Activated gamma-delta T cell treated with Interleukin-2 at 50 U/mL for 16 hours (primary cell): ENCODE measurements at places on chromosomes 4 and X.

DNA sequence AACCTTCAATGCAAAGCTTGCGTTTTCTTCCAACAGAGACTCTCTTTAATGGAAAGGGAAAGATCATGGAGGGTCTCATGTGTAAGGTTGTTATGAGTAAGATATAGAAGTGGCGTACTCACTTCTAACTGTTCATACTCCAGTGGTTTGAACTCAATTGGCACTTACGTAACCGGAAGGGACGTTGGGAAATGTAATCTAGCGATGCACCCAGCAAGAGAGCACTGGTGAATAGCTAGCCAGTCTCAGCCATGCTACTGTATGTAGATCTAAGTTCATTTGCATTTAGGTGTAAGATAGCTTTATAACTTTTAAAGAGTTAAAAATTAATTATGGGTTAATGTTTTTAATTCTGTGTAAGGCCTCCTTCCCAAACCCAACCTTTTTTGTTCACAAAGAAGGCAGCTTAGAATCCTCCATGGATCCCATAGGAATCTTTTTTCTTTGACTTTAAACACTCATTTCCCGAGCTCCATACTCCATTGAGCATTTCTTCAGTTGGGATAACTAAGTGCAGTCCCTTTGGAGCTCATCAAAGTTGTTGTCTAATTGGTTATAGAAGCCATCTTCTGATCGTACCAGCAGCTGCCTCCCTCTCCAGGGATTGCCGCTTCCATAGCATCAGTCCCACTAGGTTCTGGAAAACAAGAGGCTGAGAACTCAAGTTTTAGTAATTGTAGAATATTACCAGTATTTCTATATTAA is 191.1 kb downstream of the RAPGEF2 start:
- no peak for DNase-seq

DNA sequence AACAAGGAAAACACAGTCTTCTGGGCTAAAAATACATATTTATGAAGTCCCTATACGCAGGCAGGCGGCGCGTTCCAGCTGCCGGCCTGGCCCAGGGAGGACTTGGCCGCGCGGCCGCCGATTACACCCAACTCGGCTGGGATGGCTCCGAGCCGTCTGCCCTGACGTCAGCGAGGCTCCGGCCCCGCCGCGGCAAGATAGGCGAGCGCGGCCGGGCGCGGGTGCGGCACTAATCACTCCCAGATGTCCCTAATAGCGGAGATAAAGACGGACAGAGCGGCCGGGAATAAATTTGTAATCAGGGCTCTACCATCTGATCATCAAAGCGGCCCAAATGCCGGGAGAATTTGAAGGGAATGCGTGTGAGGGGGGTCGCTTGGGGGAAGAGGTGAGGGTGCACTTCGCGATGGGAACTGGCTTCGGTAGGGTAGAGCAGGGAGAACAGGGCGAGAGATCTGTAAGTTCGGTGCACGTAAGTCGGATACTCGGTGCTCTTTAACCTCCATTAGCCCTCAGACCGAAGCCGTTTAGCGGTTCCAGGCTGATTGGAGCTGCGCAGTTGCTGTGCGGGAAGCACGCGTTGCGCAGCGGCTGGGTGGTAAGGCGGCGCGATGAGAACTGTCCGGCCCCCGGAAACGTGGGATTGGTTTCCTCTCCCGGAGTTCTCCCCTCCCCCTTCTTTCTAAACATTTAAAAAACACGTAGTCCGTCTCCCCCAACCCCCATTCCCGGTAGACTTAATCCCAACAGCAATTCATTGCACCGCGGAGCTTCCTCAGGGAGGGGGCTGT is 7.7 kb downstream of the HAND2 start:
- DNase-seq, result no peak

DNA sequence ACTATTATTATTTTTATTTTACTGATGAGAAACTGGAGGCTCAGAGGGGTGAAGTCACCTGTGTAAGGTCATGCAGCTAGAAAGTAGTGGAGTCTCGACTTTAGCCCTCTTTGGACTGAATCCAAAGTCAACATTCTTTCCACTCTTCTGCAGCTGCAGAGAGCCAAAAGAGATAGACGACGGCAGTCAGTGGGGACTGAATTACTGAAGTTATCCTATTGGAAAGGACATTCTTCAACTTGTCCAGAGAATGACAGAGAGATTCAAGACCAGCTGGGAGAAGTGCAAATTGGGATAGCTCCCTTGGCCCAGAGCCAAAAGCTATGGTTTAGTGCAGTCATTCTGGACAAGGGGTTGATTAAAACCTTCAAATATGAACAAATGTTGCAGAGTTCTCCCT is 42.5 kb downstream of the VGLL1 start:
- DNase-seq, result no peak

DNA sequence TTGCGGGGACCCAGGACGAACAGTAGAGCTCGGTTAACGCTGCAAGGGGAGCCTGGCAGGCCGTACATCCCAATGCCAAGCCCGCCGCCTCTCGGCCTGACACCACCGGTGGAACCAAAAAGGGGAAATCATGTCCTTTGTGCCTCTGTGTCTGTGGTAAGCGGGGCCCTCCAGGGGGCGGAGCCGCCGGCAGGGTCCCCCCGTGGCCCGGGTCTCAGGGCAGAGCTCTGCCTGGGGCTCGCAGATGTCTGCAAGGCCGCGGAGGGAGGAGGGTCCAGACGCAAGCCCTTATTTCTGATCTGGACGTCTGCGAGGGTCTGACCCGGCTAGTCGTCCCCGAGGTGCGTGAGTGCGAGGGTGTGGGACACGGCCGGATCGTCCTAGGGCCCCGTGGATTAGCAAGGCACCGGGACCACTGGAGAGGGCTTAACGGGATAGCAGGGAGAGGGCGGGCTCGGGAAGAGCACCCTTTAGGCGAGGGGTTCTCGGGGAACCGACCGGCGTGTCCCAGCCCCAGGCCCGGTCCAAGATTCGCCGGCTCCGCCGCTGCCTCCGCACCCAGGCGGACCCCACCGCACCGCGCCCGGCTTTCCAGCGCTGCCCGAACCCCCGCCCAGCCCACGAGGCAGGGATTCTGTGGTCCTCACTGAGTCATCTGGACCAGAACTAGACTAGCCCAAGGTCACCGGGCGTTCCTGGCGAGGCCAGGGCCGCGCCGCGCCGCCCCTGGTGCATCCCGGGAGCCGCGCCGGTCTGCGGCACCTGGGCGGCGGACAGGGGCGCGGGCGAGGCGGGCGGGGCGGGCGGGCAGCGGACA is 863 bp upstream of the FAM193A start:
- peak; percentile 34 for DNase-seq

DNA sequence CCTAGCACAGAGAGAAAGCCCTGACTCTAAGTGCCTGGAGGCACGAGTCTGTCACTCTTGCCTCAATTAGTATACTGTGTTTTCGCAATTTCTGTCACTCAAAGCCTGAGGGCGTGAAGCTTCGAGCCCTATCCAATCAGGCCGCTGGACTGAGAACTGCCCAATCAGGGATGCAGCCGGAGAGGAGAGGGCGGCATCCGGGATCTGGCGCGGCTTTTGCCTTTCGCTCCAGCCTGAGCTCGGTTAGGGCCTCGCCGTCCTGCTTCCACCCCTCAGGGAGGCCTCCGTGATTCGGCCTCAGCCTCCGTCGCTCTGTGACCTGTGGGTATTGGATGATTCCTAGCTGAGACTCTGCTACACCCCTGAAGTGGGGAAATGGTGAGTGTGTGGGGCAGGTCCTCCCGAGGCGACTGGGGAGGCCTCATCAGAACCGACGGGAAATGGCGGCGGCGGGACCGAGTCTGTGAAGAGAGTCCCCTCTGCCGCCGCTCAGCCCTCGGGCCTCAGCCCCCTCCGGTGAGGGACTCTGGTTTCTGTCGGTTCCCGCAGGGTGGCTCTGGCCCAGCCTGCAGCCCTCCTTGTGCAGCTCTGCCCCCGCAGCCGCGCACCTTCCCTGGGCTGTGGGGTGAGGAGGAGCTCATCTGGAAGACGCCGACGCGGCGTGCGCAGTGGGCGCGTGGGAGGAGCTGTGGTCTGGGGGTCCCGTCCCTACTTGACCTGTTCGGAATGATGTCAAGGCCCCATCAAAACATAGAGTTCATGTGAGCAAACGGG is 48.5 kb downstream of the ZNF141 start:
- DNase-seq, result no peak

DNA sequence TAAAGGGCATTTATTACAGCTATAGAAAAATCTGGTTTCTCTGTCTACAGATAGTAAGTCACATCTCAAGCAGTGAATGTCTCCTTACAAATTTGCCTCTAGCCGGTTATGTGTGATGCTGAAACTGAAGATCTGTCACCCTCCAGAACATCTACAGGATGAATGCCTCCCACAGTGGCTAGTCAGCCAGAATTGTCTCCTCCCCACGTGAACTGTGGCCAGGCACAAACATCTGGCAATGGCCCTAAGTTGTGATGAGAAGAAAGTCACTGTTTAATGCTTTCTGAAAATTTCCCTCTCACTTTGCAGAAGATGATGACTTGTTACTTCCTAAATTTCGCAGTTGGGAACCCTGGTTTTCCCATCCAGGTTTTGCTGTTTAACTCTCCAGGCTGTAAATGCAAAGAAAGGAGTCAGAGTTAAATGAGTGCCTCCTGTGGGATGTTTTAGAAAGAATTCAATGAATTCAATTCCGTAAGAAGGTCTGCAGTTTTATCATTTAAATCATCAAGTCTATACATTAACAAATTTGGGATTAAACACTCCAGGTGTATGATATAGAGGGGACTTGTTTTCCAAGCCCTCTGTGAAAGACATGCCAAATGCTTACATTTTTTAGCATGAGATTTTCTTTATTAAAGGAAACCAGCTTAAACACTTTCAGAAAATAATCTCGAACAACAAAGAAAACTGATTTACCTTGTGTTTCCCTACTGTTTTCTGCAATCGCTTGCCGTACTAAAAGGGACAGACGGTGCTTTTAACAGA is 55.4 kb upstream of the TLR3 start:
- DNase-seq, result no peak

GRCh38 chr4:24112466-24112865 is 222.6 kb upstream of the PPARGC1A start:
- DNase-seq, result no peak

DNA sequence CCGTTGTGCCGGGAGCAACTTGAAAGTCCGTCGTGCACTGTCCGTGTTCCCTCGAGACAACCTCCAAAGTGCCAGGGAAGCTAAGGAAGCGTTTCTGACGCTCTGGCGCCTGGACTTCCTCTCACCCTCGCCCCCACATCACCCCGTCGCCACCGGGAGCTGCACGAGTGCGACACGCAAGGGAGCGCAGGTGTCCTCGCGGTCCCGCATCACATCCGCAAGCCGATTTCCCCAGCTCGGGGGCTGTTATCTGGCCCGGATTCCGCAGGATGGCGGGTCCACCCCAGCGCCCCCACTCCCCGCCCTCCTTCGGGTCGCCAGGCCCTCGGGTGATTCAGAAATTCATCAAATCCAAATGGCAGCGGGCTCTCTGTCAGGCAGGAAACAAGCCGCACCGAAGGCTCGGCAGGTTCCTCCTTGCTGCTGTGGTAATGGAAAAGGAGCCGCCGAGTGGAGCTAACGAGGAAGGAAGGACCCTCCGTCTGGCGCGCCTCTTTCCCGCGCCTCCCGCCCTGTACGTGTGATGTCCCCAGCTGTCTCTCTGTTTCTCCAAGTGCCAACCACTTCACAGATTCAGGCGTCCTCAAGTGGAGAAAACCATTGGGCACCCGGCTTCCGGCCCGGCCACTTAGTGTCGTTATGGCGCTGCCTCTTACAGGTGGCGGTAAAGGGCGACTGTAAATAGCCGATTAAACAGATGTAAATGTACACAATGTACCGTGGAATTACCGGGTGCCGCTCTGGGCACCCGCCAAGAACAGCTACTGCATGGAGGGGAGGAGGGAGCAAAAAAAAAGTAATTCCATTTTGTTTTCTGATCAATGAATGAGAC is 921 bp upstream of the SETD7 start:
- DNase-seq, result peak; percentile 41

- DNase-seq, result no peak
Measured at GRCh38 chr4:147548256-147548655, 67.4 kb downstream of the EDNRA start.

DNA sequence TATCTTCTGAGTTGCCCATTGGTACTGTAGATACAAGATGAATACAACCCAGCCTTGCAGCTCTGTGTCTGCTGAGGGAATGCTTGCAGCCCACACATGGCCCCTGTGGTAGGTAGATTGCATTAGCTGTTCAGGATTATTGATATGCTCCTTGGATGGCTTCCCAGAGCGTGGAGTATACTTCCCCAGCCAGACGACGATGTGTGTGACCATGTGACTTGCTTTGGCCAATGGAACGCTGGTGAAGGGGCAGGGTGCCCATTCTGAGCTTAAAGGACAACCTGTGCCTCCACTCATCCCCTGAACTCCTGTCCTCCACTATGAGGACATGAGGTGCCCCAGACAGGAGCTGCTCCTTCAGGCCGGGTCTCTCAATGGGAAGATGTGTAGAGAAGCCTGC is 23.9 kb upstream of the FGFBP2 start:
- no peak for DNase-seq

DNA sequence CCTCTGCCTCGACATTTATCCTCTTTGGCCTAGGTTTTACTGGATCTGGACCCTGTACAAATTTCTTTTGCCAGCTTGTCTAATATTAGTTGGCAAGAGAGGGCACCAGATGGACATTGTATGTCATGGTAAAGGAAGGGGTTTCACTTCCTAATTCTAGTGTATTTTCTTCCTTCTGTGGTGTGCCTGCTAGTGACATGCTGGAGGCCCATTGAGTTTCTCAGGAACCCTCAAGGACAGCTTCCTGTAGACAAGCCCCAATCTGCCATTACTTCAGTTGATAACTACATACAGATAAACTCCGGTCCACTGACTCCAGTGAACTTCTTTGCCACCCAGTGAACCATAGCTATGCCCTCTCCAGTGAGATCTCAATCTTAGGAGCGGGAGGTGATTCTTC is 116.9 kb downstream of the STPG2 start:
- no peak for DNase-seq

GRCh38 chr4:147847751-147848590 is 116.1 kb downstream of the ARHGAP10 start:
- DNase-seq, result no peak

GRCh38 chrX:49191574-49192011 is 5.4 kb upstream of the PRICKLE3 start:
- DNase-seq, result no peak

DNA sequence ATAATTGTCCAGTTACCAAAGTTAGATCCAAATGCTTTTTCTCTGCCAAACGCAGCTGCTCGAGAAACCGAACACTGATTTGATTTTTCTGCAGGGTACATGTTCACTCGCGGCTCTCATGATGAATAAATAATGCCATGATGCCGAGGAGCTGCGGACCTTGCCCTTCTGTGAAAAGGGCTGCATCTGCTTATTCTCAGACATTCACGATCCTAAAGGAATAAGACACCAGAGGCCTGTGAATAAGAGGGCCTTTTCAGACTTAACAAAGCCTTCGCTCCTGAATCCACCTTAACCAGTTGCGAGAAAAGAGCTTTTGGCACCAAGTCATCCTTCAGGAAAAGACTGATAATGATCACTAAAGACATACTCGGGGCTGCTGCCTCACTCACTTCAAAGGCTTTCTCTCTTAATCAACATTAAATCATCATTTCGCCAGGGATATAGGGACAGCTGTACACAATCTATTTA is 147.5 kb downstream of the FBXO8 start:
- no peak for DNase-seq

DNA sequence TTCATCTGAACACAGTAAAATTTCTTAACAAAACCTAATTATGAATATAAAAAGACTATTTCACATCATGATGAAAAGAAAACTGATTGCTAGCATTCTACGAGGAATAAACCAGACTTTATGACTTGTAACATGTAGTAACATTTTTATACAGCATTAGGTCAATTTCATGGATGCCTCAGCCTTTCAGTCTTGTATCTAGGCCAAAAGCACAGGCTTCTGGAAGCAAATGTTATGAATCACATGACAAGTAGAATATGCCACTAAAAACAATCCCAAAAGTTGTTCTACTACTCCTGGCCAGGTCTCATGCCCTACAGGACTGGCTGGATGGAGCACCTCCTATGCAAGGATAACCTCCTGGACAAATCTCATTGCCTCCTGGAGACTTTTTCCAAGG is 101.2 kb downstream of the ARHGAP6 start:
- no peak for DNase-seq
